A549 treated with RU486 at 1 μM for 4 hours (cell line): ENCODE measurements at places on chromosomes 5 and 9. TPM values are rescaled to one million over a fixed set of nuclear protein-coding genes. Genes with fewer than 3 reads are reported as not detected.

Gene CTSV
- 10.4 to 14.9 TPM (median 12.9 TPM) in 5 replicates for total RNA-seq

Gene FST
- total RNA-seq = 9.0 to 11.2 TPM (median 10.9 TPM) in 5 replicates

Gene CARTPT
- total RNA-seq = not detected in 5 replicates

Gene SPINK13
- not detected in 5 replicates for total RNA-seq

Gene WNT8A
- total RNA-seq = not detected in 5 replicates

Gene RGS7BP
- total RNA-seq = not detected in 5 replicates

Gene FBXL7
- 1.0 to 1.8 TPM (median 1.3 TPM) in 5 replicates for total RNA-seq

Gene PCDHAC2
- total RNA-seq = 2.4 to 6.1 TPM (median 2.8 TPM) in 5 replicates

Gene MAP1B
- 25.5 to 57.1 TPM (median 43.2 TPM) in 5 replicates for total RNA-seq

Gene CBY3
- not detected in 5 replicates for total RNA-seq

Gene CFAP157
- total RNA-seq = 0.05 to 0.08 TPM in 2 of 5 replicates, not detected in the others
